ENCODE measurements at places on chromosomes 5 and 9.

GRCh38 chr5:173689171-173689736 lies 72.8 kb upstream of the BOD1 start:
- no peak for DNase-seq

- no peak for DNase-seq
Observed at GRCh38 chr5:116574367-116575325, at the start of gene SEMA6A. SEMA6A (minus strand) TSS chr5:116574823; CDS start chr5:116504944, 69,879 bp downstream.

GRCh38 chr5:54667136-54667535 lies 149.6 kb downstream of the SNX18 start:
- no peak for DNase-seq

DNA sequence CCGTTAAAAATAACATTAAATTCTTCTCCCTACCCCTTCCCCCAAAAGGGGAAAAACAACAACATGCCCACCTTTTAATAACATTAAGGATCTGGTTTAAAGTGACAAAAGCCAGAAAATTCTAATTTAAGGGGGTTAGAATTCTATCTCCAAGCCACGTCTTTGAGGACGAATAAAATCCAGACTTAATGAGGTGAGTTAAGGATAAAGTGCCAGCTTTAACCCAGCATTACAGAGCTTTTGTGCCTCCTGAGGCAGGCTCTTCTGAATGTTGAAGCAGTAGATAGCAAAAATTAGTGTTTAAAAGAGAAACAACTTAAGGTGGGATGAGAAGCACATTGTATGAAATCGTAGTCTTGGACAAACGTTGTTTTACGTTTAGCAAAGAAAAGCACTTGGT lies 329.0 kb upstream of the MPDZ start:
- DNase-seq = no peak

Data from hematopoietic multipotent progenitor cell (in vitro differentiated cells).